Islet precursor cell (in vitro differentiated cells): ENCODE measurements at places on chromosomes 2 and 18.
A peak's percentile ranks its signal among the peaks of the same experiment; 100 is the strongest.

GRCh38 chr2:64019083-64019974, at the start of gene VPS54:
TSS of gene VPS54 (minus strand) at chr2:64019428. CDS start at chr2:63983999, 35,429 bp downstream.
- DNase-seq, result peak; percentile 85

GRCh38 chr18:8828798-8829197, 123.4 kb downstream of the MTCL1 start:
- DNase-seq, result peak; percentile 40

- no peak for DNase-seq
These were observed 60.9 kb downstream of the KCTD1 start for GRCh38 chr18:26487437-26487836.

- DNase-seq, result no peak
These were observed 13.1 kb upstream of the SUMO1 start for GRCh38 chr2:202251494-202251893.

- no peak for DNase-seq
These were observed 50.3 kb downstream of the RABL2A start for GRCh38 chr2:113677330-113677729.

- peak; percentile 10 for DNase-seq
These were observed 126.2 kb downstream of the MTCL1 start for GRCh38 chr18:8831531-8831930.

DNA sequence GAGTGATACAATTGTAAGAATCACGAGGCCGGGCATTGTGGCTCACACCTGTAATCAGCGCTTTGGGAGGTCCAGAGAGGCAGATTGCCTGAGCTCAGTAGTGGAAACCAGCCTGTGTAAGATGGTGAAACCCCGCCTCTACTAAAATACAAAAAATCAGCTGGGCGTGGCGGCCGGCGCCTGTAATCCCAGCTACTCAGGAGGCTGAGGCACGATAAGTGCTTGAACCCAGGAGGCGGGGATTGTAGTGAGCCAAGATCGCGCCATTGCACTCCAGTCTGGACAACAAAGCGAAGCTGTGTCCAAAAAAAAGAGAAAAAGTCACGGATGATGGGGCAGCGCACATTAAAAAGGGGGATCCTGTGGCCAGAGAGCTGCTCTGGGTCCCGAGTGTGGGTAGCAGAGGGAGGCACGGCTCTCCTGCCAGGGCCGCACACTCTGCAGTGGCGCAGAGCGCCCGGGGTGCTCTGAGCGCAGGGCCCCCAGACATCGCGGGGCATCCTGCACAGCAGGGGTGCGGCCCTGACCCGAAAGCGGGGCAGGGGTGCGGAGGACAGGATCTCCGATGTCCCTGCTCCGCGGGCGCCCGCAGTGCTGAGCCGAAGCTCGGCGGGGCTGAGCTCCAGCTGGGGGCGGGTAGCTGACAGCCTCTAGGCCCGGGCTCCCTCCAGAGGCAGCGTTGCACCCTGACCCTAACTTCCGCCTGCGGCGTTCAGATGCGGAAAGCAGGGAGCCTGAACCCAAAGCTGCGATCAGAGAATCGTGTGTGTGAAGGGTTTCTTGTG, 30.4 kb upstream of the RAB6D start:
- peak; percentile 80 for DNase-seq

- DNase-seq, result no peak
These were observed 53.1 kb upstream of the DLX2 start for GRCh38 chr2:172155752-172156151.

DNA sequence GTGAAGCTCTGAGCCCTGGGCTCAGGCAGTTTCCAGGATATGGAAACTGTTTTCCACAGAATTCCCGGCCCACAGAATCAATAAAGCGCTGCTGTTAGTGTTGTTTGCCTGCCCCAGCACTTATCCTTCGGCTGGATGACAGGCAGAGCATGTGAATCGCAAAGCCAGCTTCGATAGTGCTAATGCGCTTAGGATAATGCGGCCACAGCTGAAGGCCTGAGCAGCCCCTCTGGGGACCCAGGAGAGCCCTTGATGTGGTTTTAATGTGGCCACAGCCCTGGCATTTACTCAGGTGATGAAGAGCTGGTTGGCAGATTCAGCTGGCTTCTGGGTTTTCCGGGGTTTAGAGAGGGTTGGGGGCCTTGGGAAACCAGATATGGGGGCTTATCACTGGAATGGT, 23.7 kb downstream of the PCARE start:
- no peak for DNase-seq

DNA sequence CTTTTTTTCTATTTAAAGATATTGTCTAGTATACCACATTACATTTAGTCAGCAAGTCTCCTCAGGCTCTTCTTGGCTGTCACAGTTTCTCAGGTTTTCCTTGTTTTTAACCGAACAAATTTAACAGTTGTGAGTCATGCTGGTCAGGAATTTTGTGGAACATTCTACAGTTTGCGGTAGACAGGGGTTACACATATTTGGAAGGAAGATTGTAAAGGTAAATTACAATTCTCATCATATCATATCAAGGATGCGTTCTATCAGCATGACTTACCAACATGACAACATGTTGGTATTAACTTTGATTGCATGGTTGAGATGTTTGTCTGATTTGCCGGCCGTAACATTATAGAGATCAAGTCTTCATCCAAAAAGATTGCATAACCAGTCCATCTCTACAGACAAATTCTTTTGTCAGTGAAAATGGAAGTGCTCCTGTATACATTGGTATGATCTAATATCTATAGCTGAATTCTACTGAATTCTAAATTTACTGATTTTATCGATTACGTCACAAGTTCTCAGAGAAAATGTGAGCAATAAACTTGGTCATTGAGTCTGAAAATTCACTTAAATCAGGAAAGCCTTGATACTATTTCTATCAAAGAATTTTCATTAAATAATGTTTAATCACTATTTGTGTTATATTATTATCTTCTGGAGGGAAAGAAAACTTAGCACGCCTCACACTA, 664.4 kb upstream of the SLC8A1 start:
- no peak for DNase-seq

GRCh38 chr2:122322815-122323214, 567.4 kb downstream of the TSN start:
- DNase-seq, result no peak

DNA sequence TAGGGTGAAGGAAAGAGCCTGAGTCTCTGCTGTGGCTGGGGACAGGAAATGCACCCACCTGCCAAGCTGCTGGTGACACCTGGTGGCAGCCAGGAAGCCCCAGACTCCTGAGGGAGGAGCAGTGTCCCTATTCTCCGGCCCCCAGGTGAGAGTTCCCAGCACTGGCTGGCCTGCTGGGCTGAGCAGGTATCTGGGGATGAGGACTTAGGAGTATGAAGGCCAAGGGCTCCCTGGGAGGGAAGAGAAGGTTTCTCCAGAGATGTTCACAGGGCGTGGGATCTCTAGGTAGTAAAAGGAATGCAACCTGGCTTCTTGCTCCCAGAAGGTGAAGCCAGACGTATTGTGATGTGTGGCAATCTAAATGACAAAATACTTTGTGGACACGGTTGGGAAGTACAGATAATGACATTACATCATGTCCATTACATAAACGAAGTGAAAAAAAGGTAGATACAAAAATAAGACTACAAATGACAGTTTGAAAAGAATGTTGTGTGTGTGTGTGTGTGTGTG, 75.8 kb upstream of the SLC1A4 start:
- DNase-seq, result peak; percentile 79

GRCh38 chr2:46769809-46770208, 145.8 kb downstream of the MCFD2 start:
- no peak for DNase-seq

DNA sequence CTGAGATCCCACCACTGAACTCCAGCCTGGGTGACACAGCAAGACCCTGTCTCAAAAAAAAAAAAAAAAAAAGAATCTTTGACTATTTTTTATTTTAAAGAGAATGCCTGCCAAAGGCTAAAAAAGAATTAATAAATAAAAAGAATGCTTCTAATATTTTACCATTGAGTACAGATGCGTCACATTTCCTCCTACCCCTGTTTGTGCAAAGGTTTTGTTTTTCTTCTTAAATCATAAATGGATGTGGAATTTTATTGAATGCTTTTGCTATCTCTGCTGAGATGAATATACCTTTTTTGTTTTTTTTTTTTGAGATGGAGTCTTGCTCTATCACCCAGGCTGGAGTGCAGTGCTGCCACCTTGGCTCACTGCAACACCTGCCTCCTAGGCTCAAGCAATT, 22.8 kb downstream of the CYBRD1 start:
- DNase-seq, result no peak

DNA sequence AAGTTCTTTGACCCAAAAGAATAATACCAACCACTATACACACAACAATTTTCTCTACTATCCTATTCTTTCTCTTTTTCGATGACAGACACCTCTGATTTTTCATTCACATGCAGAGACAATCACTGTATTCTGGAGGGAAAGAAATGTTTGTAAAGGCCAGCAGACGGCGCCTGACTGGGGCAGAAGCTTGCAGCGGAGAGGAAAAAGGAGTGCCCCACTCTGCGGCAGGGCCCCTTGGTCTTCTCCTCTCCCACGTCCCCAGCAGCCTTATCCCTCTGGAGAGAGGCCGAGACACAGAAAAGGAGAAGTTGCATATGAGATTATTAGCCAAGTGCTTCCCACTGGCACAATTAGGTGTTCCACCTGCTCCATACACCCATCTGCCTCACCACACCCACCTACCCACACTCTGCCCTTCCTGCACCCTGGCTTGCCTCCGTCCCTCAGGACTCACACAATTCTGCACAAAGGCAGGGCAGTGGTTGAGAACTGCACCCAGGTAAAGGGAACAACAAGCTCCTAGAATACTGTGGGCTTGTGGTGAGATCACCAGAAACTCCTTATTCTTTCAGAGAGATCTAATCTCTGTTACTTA, 687.3 kb downstream of the NRXN1 start:
- DNase-seq, result peak; percentile 56

DNA sequence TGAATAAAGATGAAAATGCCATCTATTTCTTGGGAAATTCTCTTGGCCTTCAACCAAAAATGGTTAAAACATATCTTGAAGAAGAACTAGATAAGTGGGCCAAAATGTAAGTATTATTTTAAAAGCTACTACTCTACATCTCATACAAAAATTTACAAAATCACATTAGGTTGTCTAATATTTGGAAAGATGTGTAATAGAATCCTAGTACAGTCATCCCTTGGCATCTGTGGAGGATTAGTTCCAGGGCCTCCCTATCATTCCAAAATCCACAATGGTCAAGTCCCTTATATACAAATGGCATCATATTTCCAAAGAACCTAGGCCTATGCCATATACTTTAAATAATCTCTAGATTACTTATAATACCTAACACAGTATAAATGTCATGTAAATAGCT, 41.2 kb downstream of the KYNU start:
- DNase-seq, result no peak

GRCh38 chr2:8334866-8335325, 347.0 kb upstream of the ID2 start:
- DNase-seq, result peak; percentile 54

GRCh38 chr18:23784832-23785245, 95.6 kb downstream of the LAMA3 start:
- DNase-seq, result peak; percentile 88

DNA sequence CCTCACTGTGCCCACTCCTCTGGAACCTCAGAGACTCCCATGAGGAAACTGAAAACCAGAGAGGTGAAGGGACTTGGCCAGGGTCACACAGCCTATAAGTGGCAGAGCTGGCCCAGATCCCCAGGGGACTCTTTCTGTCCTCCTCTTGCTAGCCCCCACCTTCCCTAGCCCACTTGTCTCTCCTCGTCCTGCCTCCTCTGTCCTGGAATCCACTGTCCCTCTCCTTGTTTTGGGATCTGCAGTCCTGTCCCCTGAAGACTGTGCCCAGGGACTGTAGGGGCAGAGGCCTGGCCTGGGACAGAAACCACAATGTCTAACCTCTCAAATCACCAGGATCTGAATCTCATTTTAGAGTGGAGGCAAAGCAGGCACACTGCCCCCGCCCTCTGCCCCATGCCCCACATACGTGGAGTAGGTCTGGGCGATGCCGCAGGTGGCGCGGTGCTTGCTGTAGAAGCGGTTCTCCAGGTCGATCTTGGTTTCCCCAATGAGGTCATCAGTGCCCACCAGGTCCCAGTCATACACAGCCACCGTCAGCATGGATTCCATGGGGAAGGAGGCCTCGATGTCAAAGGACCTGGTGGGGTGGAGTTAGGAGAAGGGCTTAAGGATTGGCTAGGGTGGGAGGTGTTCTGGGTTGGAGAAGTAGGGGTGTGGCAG, 12.5 kb downstream of the OTOF start:
- no peak for DNase-seq

- peak; percentile 50 for DNase-seq
These were observed 40.4 kb downstream of the LDLRAD4 start for GRCh38 chr18:13258921-13259320.

- DNase-seq, result no peak
These were observed 134.3 kb downstream of the KLHL29 start for GRCh38 chr2:23519334-23519651.

GRCh38 chr2:195561116-195561921, 95.7 kb upstream of the SLC39A10 start:
- DNase-seq, result no peak
